ENCODE measurements at places on chromosomes 11 and 22. TPM values are rescaled to one million over a fixed set of nuclear protein-coding genes. Genes with fewer than 3 reads are reported as not detected.

- peak; percentile 60 for DNase-seq
Observed at GRCh38 chr11:19892387-19892786, 179.8 kb downstream of the NAV2 start.

- DNase-seq, result no peak
Observed at GRCh38 chr11:76096552-76096951, 109.8 kb downstream of the WNT11 start.

GRCh38 chr22:23395530-23396361 lies 184.3 kb downstream of the IGLL1 start:
- no peak for DNase-seq

- peak; percentile 76 for DNase-seq
Observed at GRCh38 chr11:7927635-7928034, 3.4 kb downstream of the OR10A6 start.

DNA sequence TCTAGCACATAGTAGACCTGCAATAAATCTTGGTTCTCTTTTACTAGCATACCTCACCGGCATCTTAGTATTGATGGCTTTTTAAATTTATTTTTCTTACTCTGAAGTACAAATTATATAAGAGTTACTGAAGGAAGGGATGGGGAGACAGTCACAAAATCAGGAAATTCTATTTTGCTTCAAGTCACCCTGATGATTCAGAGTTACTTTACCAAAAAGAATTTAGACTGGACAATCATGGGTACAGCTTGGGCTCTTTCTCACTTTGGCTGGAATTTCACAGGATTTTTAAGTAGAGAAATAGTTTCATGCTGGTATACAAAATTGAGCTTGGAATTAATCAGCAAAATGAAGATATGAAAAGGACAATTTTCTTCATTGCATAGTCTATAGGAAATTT lies 919.2 kb downstream of the METTL15 start:
- DNase-seq, result no peak

GRCh38 chr22:50084614-50085021 lies 608 bp downstream of the MLC1 start:
- no peak for DNase-seq

GRCh38 chr11:61598886-61599868 lies 18.3 kb upstream of the SYT7 start:
- no peak for DNase-seq

- DNase-seq, result peak; percentile 36
Observed at GRCh38 chr11:17683377-17684161, 35.8 kb upstream of the MYOD1 start.

- DNase-seq, result no peak
Observed at GRCh38 chr11:58674609-58675008, 52.1 kb downstream of the CNTF start.

DNA sequence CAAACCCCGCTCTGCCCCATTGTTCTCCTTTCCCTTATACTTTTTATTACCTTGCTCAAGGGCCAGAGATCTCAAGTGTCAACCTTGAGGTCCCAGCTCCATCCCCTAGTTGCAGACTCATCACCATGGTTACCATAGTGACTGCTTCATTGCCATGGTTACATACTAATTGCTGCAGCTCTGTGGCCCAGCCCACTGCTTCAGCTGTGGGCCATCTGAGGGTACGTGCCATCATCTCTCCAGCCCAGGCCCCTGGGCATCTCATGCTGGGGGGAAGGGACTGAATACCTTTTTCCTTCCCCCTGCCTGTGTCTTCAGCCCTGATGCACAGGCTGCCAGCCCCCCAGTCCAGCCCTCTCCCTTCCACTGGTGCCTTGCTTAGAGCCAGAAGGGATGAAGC lies 22.2 kb downstream of the TREH start:
- no peak for DNase-seq

- DNase-seq, result peak; percentile 64
Observed at GRCh38 chr11:123111465-123111864, 49.5 kb upstream of the HSPA8 start.

Gene IGSF9B
- polyA plus RNA-seq, result 1.1 TPM

Gene NCR3LG1
- 2.3 TPM for polyA plus RNA-seq

GRCh38 chr11:88293931-88294330 lies 43.6 kb downstream of the CTSC start:
- no peak for DNase-seq

DNA sequence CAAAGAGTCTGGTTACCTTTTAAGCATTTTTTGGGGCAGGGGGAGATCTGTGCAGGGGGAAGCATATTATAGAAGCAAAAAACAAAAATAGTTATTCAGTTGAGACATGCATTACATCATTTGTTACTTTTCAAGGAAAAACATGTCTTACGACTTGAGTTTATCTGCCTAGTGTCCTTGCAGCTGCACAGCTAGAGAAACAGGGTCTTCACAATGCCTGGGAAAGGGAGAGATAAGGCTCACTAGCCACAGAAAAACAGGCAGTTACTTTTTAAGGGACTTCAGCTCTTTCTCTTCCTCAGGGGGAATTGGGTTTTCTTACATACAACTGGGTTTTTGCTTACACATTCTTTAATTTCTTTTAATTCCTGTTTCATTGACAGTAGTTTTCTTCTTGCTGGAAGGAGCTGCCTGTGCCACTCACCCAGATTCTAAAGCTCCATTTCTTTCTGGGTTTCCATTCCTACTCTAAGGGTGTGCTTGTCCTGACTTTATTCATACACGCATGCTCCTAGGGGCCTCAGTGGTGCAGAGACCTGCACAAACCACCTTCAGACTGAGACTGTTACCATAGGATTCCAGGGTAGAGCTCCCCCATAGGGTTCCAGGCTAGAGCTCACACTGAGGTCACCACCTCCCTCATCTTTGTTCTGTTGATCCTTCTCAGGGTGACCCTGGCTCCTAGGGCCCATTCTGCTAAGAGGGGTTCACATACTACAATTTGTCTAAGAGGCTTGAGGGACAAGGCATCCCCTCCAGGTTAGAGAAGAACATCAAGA lies 14.7 kb upstream of the UBQLNL start:
- no peak for DNase-seq

- no peak for DNase-seq
Observed at GRCh38 chr11:124085997-124086846, 29.0 kb upstream of the VWA5A start.

DNA sequence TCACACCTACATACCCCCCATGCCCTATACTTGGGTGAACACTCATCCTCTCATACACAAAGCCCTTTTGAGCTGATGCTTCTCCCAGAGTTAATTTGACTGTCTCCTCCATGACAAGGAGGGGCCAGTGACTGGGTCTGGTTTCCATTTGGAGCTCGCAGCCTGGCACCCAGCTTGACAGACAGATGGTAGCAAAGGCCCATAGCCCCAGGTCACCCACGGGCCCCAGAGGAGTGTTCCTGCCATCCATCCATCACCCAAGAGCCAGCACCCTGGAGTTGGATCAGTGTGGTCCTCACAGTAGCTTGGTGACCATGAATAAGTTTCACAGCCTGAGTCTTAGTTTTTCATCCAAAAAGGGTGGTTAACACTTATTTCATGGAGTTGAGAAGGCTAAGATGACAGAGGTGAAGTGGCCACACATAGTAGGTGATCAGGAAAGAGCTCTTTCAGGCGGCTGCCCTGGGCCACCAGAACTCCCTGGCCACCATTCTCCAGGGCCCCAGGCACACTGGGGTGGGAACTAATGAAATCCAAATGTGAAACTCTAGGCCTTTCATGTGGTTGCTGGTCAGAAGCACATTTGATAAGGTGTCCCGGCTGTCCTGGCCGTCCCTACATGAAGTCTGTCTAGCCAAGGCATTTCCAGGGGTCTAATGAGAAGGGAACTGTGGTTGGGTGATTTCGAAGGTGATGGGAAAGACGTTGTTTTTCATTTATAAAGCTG lies 42.4 kb downstream of the LIF start:
- no peak for DNase-seq

DNA sequence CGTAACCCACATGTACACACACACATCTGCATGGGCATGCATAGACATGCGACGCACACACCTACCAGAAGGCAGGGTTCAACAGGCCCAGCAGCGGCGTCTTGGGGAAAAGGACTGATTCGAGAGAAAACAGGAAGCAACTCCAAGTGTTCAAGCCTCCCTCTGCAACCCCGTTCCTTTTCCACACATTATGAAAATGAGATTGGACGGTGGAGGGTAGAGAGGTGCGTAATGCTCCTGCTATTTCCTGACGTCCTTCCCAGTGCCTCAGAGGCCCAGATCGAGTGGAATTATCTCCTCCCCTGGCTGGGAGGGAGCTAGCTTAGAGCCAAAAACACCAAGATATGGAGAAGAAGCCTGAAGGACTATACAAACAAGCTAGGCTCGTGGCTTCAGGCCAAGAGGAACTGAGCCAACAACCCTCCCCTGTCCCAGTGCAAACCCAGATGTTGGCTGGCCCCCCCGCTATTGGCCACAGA lies 289.2 kb downstream of the MN1 start:
- DNase-seq, result peak; percentile 98

GRCh38 chr11:44149651-44150050 lies 54.2 kb downstream of the EXT2 start:
- DNase-seq, result no peak

GRCh38 chr11:6397636-6398035 lies 7.4 kb downstream of the SMPD1 start:
- no peak for DNase-seq

GRCh38 chr11:128302425-128303186 lies 284.8 kb downstream of the ETS1 start:
- DNase-seq, result peak; percentile 51

DNA sequence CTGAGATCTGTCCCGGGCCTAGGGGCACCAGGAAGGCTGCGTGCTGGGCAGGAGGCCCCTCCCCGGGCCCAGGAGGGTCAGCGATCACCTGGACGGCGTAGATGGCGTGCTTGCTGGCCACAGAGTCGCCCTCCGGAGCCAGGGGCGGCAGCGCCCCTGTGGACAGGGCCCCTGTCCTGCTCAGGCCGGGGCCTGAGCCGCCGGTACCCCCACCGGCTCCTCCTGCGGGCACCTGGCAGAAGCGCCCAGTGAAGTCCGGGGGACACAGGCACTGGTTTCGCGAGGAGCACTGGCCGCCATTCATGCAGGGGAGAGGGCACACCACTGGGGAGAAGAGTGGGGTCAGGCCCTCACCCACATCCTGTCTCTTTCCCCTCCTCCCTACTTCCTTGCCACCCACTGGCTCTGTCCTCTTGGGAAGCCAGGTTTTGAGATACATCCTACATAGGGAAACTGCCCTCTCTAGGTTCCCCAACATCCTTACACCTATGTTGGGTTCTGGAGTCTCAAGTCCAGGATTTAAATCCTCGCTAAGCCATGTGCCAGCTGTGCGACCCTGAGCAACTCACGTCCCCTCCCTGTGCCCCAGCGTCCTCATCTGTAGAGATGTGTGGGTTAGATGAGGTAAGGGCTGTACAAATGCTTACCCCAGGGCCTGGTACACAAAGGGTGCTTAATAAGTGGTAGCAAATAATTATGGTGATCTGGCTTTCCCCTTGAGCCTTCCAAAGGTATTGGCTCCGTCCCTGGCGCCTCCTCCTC lies 3.9 kb downstream of the LTBP3 start:
- DNase-seq, result no peak

DNA sequence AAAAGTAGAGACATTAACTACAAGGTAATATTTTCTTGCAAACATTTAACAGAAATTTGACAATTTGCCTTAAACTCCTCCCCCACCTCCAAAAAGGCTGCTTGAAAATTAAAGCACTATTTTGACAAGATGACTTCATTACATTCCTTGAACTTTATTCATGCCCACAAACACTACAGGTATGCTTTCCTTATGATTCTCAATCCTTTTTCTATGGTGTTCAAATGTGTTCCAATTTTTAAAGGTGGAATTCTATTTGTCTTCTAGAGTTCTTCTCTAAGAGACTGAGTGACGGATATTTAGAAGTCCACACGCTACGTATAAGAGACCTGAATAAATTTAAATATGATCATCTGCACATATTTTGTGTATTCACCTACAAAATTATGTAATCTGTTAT lies 69.4 kb downstream of the MRTFA start:
- DNase-seq, result peak; percentile 57

- DNase-seq, result no peak
Observed at GRCh38 chr11:32775908-32776307, 18.6 kb downstream of the CCDC73 start.

DNA sequence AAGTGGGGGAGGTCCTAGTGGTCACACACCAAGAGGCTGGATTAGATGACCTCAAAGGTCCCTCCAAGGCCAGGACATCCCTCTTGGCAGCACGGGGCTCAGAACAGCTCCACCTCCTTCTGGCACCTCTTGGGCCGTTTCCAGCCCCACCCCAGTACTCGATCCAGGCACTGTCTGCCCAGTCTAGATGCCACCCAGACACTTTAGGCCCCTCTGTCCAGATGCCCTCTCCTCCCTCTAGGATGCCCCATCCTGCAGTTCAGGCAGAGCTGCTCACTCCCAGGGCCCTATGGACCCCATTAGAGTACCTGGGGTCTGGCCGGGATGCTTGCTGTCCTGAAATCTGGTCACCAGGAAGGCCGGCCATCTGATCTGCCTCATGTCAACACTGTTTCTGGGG lies 34.7 kb upstream of the PRR5 start:
- no peak for DNase-seq

GRCh38 chr22:49928185-49928495 lies 9.7 kb downstream of the CRELD2 start:
- no peak for DNase-seq

Gene DNAJB7
- polyA plus RNA-seq, result not detected

GRCh38 chr22:42763965-42764480 lies 43.4 kb upstream of the A4GALT start:
- DNase-seq, result no peak

Gene ARHGAP20
- not detected for polyA plus RNA-seq

- DNase-seq, result peak; percentile 35
Observed at GRCh38 chr22:31122532-31123291, at the start of gene INPP5J. Gene INPP5J (plus strand): TSS chr22:31122966. CDS start chr22:31123015, 49 bp downstream.

DNA sequence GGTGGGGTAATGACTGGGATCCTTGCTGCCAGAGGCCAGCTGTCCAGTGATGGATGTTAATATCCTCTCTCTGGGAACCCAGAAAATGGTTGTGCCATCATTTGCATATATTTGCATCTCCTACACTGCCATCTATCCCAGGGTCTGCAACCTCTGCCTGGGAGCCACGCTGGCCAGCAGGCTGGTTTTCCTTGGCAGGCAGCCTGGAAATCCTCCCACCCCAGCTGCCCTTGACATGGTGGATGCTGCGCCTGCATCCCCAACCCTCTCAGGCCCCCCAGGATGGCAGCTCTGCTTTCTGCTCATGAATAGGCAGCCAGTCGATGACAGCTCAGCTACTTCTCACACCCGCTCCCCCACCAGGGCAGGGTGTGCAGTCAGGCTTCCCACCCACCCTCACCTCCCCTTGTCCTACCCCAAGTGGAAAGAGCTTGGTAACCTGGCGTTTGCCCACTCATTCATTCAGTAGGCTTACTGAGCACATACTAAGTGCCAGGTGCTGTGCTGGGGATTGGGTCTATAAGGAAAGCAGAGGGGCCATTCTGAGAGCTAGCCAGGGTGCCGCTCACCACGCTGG lies 202.5 kb downstream of the TRIM29 start:
- DNase-seq, result no peak

Gene MRGPRF
- 0.08 TPM for polyA plus RNA-seq

GRCh38 chr11:6931146-6931713 lies 5.0 kb downstream of the ZNF215 start:
- DNase-seq, result peak; percentile 5

Gene LRRC56
- 0.35 TPM for polyA plus RNA-seq

- DNase-seq, result no peak
Observed at GRCh38 chr11:61111786-61112517, 9.7 kb downstream of the CD5 start.

Gene OR52N4
- not detected for polyA plus RNA-seq
